ENCODE measurements at places on chromosomes 3 and 15.

DNA sequence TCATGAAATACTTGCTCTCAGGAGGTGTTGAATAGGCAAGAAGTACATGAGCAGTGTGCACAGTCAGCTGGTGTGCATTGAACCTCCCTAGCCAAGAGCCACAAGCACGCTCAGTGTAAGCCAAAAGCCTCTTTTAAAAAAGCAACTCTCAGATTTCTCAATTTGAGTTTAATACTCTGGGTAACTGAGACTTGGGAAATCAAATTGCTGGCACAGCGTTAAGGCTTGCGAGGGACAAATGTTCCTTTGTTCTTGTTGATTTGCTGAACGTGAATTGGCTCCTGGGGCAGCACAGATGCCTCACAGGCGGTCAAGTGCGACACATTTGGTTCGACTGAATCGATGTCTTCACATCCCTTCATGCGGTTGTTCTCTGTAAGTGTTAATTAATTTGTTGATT lies at the start of gene FAM240A:
Gene FAM240A (plus strand): TSS at position 202 of the 400 bp plus-strand sequence. CDS start 159 bp downstream, at position 361.
- DNase-seq, result no peak

DNA sequence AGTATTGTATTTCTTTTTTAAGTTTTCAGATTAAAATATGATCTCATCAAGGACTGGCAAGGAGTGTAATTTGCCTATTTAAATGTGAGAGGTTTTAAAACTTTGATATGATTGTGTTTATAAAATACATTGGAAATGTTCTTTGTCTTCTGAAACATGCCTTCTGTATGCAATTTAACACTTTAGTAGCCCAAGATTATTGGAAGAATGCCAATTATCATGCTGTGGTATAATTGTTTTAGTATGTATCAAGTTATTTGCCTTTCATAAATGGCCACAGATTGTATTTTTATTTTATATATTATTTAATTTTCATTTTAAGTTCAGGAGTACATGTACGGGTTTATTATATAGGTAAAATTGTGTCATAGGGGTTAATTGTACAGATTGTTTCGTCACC lies 31.7 kb downstream of the ECT2 start:
- no peak for DNase-seq

DNA sequence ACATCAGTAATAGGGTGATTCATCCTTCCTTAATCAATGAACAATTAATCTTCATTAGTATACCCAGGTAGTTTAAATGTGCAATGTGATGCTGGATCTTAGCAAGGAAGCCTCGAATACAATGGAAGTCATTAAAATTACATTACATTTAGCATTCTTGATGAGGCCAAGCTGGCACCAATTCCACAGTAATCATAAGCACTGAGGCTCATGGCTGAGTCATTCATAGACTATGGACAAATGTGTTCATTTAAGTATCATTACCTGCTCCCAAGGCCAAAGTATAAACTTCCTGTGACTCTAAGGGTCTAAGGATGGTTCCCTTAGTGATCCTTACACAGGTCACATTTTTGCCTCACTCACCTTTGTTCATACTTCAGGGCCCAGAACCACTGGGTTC lies 266.4 kb upstream of the CDIN1 start:
- no peak for DNase-seq

- no peak for DNase-seq
Observed at GRCh38 chr3:18077128-18077840, 334.9 kb upstream of the TBC1D5 start.

DNA sequence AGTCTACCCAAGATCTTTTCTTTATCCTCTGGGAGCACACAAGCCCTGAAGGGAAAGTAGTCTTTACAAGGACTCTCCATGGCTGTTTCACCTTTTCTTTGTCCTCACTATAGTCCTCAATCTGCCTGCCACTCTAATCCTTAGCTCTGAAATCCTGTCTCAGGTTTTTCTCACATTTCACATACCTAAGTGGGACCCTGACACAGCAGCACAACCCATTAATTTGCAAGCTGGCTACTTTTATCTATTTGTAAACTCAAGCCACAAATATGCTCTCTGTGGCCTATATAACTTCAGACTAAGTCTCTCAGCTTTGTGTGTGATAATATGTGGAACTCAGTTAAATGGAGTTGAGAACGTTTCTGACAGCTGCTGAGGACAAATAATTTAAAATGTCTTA lies 19.8 kb downstream of the SIN3A start:
- no peak for DNase-seq

DNA sequence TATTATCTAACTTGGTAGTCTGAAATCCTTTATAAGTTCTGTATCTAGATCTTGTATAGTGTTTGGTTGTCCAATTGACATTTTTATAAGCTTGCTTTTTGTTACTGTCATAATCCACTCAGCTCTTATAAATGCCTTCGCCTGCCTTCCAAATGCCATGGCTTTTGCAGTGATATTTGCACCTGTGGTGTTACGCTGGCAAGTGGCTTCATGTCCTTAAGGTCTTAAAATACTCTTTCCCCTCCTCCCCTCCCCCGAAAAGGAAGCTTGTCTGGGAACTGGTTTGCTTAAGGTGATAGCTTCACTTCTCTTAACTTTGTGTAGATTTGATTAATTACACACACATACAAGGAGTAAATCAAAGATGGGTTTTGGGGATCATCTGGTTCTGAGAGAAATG lies 62.0 kb downstream of the ABHD2 start:
- no peak for DNase-seq

GRCh38 chr3:12353796-12354525 lies 65.1 kb downstream of the PPARG start:
- no peak for DNase-seq

DNA sequence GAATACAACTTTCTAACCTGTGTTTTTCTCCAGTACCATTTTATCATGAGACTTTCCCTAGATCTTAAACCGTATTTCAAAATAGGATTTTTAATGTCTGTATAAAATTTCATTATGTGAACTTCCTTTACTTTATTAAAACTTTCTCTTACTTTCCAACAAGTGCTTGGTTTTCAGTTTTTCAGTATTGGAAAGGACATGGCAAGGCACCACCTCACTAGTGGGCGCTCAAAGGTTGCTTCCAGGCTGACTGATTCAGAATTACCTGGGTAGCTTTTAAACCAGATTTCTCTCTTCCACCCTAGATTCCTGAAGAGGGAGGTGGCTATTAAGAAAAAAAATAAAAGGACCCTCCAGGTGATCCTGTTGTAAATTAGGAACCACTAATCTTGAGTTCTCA lies 236.6 kb downstream of the SOX2 start:
- DNase-seq, result no peak

DNA sequence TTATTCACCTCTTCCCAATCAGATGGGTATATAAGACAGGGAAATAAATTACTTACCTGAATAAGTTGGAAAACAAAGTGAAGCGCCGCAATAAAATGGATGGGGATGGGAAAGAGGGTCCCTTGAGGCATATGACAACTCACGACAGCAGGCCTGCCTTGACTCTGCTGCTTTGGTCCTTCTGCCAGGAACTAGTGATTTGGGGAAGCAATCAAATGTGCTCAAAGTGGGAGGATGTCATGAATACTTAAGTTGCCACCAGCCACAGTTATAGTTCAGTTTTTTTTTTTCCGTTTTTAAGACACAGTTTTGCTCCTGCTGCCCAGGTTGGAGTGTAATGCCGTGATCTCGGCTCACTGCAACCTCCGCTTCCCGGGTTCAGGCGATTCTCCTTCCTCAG lies 4.6 kb downstream of the PARL start:
- no peak for DNase-seq

DNA sequence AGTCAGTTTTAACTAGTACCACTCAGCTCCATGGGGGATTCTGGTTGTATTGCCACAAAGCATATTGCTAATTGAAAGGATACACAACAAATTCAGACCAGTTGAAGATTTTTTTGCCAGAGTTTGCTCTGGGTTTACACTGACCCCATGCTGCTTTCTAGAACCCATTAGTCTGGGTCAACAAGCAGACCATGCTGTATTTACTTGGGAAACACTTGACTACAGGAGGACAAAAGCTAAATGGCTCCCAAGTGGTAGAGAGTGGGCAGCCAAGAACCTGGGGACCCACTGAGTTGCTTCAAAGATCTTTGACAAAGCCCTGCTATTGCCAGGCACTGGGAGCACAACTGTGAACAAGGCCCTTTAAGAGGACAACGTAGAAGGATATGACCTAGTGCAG lies 86.8 kb upstream of the PSMD6 start:
- DNase-seq, result no peak

DNA sequence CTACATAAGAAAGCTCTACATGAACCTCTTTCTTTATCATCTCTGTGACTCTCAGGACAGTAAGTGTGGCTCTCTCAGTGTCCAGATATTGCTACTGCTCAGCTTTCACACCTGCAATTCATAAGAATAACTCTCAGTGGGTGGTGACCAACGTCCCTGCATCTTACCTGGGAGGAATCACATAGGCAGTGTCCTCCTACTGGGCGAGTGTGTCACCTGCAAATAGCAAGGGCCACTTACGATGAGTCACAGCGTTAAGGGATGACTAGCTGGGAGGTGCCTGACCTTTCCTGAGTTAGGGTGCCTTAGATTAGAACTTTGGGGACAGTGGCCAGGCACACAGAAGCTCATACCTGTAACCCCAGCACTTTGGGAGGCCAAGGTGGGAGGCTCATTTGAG lies 90.8 kb upstream of the C3orf80 start:
- no peak for DNase-seq

DNA sequence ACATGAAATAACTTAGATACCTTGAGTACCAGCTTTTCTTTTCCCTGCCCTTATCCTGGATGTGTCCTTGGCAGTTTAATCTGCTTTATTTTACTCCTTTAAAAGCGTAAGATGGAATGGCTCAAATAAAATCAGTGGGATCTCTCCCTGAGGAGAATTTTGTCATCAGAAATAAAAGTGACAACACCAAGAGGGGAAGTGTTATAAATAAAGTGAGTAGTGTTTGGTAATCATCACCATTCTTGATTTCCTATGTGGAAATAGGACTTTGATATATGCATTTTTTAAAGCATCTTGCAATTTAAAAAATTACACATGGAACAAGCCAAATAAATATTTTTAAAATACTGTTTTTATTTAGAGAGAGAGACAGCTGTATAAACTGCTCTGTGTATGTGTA lies 76.5 kb downstream of the MBNL1 start:
- DNase-seq, result no peak

DNA sequence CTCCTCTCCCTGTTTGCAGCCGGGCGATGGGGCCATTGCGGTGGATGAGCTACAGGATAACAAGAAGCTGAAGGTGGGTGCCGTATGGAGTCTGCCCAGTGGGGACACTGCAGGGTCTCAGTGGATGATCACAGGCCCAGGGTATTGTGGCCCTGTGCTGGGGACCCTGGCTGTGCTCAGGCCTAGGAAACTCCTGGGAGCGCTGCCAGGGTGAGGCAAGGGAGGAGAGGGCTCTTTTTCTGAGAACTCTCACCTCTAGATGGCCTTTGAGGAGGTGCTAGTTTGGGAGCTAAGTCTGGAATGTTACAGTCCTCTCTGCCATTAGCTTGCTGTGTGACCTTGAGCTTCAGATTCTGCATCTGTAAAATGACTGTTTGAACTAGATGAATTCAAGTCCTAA lies 16.4 kb downstream of the SLC24A1 start:
- DNase-seq, result no peak

- no peak for DNase-seq
Observed at GRCh38 chr3:15724446-15724845, 73.3 kb downstream of the ANKRD28 start.

- DNase-seq, result no peak
Observed at GRCh38 chr3:188908002-188908850, 263.5 kb upstream of the TPRG1 start.

DNA sequence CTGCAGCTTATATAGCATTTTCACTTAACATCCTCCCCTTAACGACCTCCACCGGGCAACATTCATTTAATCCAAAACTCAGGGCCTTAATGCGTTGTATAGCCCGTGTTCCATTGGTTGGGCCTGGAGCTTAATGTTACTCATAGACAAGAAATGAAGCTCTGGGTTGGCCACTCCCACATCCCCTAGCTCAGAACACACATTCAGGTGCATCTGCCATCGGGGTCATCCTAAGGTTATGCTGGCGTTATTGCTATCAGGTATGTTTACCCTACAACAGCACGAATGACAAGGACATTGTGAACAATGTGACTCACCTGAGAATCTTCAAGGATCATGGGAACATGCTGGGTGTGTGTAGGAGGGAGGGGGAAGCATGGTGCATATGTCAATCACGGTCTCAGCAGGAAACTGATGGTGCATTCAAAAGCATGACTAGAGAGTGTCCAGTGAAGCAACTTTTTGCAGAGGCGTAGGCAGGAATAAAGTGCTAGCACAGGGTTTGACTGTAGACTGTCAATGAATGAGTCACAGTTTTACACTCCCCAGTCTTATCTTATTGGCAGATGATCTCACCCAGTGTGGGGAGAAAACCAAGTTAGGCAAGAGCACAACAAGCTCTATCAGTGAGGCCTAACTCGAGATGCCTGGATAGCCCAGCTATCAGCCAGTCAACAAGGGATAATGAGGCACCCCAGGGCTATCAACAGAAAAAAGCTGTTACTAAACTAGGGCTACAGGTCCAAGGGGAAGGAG lies 402.1 kb upstream of the MCTP2 start:
- no peak for DNase-seq

DNA sequence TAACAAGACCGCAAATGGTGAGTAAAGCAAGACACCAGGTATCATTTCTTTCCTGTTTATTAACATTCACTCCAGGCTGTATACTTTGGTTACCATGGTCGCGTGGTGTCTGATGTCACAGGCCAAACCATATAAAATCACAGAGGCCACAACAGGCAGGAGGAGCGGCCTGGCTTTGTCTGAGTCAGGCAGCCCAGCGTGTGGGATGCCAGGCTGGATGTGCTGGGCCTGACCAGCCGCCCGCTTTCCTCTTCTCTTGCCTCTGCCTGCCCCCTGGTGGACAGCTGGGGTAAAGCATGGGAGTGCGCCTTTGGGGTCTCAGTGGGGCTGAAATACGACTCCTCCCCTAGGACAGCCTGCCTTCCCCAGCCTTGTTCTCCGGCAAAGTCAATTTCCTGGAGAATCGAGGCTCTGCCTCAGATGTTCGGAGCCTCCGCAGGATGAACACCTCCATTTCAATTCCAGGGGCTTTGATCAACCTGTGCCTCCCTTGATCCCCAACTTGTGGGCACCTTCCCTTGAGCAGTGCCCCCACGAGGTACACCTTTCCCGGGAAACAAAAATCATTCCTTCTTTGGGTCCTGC lies 78.2 kb downstream of the CCNL1 start:
- DNase-seq, result peak; percentile 84

DNA sequence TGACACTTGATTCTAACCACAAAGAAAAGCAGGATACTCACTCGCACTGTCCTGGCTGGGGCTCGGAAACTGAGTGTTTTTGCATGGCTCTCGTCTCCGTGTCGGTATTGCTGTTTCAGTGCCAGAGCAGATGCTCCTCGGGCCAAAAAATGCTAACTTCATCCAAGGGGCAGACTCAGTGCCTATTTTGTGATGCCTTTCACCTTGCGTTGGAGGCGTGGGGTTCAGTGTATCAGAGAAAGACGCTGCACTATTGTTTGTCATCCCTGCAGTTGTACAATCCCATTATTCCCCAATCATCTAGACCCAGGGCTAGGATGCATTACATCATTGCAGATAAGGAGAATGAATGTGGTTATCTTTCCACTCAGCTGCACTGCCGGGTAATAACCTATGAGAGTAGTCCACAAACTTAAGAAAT lies 1.4 kb downstream of the CACNA2D3 start:
- no peak for DNase-seq

Data from stimulated activated CD4-positive, alpha-beta T cell treated with anti-CD3 and anti-CD28 coated beads, Interleukin-1b, Interleukin-23, amount 100 ng/mL, for 1 hour (primary cell).